ENCODE measurements at places on chromosomes 4 and X.

DNA sequence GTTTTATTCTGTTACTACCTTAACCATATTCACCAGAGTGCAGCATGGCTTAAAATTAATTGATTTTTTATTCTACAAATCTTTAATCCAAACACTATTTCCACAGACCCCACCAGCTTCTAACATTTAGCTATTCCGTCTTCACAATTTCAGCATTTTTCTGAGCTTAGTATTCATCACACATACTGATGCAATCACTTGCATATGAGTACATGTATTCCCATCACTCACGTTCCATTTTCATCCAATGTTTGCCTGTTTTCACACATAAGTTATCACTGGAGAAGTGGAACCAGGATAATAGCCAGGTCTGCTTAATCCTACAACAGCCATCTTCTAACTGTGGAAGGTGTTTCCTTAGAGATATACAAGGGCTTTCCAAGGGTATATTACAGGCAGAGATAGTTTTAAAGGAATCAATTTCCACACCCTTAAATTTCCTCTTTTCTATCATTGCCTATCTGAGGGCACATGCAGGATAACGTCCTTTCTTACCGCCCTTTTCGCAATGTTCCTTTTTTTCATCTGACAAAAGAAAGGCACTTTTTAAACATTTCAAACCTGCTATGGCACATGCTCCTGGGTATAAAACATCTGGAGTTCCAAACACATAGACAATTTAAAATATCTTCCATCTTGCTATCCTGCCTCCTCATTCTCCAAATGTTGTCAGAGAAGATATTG, 115.8 kb downstream of the CORIN start:
- no peak for DNase-seq

- DNase-seq, result no peak
Measured at GRCh38 chr4:7359400-7360062, 75.2 kb downstream of the PSAPL1 start.

DNA sequence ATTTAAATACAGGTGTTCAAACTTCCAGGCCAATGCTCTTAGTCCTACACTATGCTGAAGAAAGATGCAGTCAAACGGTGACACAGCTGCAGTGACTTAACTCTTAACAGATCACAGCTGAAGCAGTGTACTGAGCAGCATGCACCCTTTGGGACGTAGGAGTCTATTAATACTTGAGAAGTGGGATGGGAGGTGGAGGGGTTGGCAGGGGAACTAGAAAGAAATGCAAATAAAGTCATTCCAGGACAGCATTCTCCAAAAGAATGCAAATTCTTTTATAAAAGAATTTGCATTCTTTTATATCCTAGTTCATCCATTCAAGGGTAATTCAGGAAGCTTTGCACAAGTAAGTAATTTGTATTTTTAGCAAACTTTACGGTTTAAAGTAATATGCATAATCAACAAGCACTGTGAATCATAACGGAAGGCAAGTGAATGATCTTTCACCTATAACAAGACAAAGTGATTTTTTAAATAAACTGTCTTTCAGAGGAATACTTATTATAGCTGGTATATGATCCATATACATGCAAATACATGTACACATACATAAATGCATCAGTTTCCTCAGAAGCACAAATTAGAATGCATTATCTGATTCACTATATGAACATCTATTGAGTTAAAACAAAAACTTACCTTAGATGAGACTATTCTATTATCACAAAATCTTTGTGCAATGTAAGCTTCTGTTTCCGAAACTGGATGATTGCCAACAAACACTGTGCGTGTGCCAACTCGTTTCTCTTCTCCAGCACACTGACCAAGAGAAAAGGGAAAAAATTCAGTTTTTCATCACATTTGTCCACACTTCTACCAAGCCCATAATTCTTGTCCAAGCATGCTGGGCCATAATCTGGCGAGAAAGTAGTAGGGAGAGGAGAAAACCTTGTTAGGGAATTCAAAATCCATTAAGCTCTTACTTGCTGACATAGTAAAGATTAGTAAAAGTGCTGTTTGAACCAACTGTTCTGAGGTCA, 106.5 kb downstream of the ATP11C start:
- no peak for DNase-seq

DNA sequence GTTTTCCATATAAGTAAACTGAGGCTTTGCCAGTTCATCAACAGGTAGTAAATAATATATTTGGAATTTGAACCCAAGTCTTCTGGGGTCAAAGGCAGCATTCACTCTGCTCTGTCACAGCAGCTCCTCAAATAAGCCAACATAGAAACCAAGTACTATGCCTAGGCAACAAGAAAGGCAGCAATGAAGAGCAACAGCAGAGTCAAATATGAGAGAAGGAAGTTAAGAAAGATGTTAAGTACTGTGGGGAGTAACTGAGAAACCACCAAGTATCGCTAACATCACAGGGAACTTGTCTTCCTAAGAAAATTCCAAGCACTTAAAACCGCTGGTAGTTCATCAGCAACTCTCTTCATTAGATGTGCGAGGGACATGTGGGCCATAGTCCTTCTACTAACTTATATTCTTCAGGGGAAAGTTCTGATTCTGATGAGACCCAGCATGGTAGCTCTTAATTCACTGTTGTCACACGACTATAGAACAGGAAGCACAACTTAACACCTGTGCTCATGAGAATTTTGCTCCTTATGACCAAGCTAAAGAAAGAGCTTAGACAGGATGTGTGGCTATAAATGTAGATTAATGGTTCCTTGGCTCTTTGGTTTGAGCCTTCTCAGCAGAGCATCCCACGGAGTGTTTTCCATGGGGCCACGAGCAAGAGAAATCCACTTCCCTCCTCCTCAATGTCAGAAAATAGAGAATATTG, 107.8 kb downstream of the AR start:
- no peak for DNase-seq

DNA sequence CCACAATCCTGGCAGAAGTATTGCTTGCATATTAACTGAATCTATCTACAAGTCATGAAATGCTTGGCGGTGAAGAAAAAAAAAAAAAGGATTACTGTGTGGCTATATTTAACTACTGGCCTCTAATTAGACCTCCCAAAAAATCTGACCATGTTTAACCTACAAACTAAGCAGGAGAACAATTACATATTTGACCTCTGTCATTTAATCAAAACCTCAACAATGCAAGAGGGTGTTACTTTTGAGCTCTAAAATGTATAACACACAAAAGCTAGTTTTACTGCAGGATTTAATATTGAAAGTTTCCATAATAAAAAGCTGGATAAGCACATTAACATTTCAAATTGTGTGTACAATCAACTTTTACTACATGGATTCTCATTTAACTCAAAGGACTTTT, 1.5 kb downstream of the ITM2A start:
- no peak for DNase-seq

DNA sequence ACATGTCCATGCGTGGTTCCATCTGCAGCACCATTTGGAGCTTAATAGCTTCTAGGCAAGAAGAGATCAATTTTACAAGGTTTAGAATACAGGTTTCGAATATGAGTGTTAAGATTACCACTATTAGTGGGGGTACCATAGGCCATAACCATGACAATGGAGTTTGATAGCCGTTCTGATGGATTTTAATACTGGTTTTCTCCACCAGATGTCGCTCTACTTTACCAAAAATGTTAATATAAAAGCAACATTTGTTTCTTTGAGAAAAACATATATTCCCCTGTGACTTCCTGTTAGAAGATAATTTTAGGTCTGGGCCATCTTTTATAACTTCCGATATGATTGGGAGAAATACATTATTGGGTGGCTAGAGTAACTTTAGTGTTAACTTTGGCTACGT, 499.7 kb upstream of the POU3F4 start:
- no peak for DNase-seq

DNA sequence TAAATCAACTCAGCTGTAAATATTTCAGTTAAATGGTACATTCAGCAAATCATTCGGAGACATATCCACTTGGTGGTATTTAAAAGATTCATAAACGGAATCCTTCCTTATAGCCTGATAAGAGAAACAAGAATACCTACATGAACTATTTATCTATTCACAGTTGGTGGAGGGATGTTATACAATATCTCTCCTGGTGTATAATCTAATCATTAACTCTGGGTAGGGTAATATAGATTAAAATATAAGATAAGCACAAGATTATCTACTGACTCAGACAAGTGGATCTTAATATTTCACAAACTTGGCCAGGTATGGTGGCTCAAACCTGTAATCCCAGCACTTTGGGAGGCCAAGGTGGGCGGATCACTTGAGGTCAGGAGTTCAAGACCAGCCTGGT, 164.5 kb upstream of the MAP3K15 start:
- DNase-seq, result no peak

DNA sequence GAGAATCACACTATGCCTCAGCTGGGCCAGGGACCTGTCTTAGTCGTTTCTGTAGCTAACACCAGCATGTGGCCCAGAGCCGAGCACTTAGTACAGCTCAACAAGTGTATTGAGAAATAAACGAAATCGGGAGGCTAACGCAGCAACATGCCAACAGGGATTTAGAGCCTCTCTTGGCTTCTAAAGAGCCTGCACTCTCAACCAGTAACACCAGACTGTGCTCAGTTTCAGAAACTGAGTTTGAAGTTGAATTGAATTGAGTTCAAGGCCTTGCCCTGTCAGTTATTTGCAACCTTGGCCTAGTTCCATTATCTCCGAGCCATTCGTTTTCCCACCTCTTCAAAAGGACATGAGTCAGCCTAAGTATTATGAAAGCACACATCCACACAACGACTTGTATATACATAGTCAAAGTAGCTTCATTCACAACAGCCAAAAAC, 71.3 kb upstream of the LDB2 start:
- no peak for DNase-seq

- no peak for DNase-seq
Measured at GRCh38 chr4:139962130-139962684, 191.8 kb downstream of the MAML3 start.

DNA sequence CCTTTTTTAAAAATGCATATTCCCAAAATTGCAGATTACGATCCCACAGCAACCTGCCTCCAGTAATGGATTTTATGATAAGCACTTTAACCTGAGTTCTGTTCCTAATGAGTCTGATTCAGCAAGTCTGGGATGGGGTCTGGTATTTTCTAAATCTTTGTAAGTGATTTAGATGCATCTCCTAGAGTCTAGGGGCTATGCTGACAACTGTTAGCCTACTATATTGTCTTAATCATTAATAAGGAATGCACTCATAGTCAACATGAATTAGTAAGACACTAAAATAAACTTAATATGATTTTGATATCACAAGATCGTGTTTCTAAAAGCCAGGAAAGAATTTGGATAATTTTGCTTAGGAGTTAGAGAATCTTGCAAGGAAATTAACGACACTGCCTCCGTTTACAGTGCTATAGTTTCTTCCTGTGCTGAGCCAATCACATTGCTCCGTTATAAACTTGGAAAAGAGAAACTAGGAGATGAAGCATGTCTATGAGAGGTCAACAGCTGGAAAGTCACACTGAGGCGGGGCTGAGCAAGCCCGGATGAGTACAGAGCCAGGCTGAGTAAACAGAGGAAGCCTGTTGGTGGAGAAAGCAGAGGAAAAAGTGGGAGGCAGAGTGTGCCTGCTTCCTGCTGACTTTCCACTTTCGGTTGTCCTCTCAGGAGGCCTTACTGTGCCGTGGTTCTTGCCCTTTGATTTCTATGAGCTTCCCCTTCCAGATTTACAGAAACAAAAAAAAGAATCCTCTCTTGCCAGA, 5.4 kb downstream of the SCARB2 start:
- DNase-seq, result no peak

- DNase-seq, result no peak
Measured at GRCh38 chr4:76856243-76857073, 41.5 kb downstream of the SOWAHB start.

- DNase-seq, result no peak
Measured at GRCh38 chrX:11629593-11630211, 36.0 kb downstream of the ARHGAP6 start.
